ENCODE measurements at places on chromosomes 1 and 21. TPM values are rescaled to one million over a fixed set of nuclear protein-coding genes. Genes with fewer than 3 reads are reported as not detected.

The TDRD5 gene
- total RNA-seq: not detected

The PGLYRP3 gene
- total RNA-seq: not detected

The TSPAN1 gene
- 0.46 TPM for total RNA-seq

The SLC2A5 gene
- not detected for total RNA-seq

The S100A3 gene
- not detected for total RNA-seq

The OR2L2 gene
- 0.05 TPM for total RNA-seq

DNA sequence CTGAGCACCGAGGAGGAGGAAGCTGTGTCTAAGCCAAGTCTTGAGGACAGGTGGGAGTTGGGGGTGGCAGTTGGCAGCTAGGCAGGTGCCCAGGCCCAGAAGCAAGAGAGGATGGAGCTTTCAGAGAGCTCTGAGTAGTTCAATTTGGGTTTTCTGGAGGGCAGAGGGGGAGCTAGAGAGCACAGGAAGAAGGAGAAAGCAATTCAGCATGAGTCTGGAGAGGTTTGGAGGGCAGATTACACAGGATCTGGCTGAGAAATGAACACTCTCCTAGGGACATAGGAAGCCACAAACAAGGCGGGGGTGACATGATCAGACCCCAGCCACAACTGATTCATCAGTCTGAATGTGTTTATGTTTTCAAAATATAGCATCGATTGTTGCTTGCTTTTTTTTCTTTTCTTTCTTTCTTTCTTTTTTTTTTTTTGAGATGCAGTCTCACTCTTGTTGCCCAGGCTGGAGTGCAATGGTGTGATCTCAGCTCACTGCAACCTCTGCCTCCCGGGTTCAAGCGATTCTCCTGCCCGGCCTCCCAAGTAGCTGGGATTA, 23.8 kb downstream of the PTPRF start:
- DNase-seq: peak; percentile 40
- no peak overlapping the region for H3K4me3 ChIP-seq
- no peak overlapping the region for H3K27ac ChIP-seq
- no peaks in the 10 kb centered on the region for H3K36me3 ChIP-seq
- peaks cover 14% of the 10 kb centered on the region for H3K27me3 ChIP-seq

DNA sequence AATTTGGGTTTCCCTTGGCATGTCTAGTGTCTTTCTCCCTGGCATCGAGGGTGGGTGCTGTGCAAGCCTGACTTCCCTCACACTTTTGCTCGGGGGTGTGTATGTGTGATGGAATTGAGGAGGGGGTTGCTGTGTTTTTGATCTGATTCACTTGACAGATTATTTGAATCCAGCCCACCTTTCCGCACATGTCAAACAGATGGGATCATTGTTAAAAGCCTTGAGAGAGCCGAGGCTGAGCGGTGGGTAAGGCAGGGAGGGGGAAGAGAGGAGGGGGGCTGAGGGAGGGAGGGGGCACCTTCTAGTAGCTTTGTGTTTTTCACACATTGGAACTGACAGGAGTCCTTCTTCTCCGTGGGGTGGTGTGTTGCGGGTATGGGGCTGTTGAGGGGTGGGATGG, 90.0 kb downstream of the PAPPA2 start:
- peaks cover 10% of the 10 kb centered on the region for H3K27me3 ChIP-seq
- DNase-seq: no peak
- no peak overlapping the region for H3K4me3 ChIP-seq
- H3K36me3 ChIP-seq: no peaks in the 10 kb centered on the region

DNA sequence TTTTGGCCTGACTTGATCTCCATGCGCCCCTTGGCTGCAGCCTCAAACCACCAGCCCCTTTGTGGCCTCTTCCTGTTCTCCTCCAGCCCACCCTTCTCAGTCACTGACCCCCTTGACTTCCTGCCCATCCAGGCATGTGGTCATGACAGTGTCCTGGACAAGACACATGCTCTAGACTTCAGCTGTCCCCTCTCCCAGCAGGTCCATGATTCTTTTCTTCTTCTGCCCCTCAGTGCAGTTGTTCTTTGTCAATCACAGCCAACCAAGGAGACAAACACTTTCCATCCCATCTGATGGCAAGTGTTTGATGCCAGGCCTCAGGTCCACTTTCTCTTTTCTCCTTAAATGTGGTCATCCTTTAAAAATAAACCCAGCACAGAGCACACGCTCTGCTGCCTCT, 49.7 kb downstream of the SYT6 start:
- H3K27ac ChIP-seq: no peak overlapping the region
- no peak overlapping the region for H3K4me3 ChIP-seq
- H3K4me1 ChIP-seq: no peaks in the 10 kb centered on the region
- no peaks in the 10 kb centered on the region for H3K36me3 ChIP-seq

GRCh38 chr1:17523321-17524041, 16.0 kb upstream of the ARHGEF10L start:
- H3K27ac ChIP-seq: no peak overlapping the region
- no peak overlapping the region for H3K4me3 ChIP-seq
- no peaks in the 10 kb centered on the region for H3K36me3 ChIP-seq
- H3K4me1 ChIP-seq: no peaks in the 10 kb centered on the region

DNA sequence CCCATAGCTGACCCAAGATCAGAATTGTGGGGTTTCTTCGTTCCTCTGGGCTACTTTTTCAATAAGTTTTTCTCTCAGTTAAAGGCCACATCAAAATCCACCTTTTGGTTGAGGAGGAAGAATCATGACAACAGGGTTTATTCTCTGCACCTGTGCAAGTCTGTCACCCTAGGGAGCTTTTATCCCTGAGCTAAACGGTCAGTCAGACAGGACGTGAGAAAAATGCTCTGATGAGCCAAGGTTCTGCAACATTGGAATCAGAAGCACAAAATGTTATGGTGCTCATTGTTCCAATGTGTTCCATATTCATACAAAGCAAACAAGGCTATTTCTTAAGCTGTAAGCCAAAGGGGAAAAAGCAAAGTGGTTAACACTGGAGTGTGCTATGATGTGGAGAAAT, 7.4 kb upstream of the ERICH3 start:
- no peaks in the 10 kb centered on the region for H3K36me3 ChIP-seq
- DNase-seq: no peak
- H3K4me1 ChIP-seq: peaks cover 5% of the 10 kb centered on the region
- H3K27me3 ChIP-seq: peaks cover 12% of the 10 kb centered on the region
- H3K4me3 ChIP-seq: no peak overlapping the region

All from activated T-helper 2 cell treated with anti-CD3 and anti-CD28 coated beads, Interferon-gamma antibody, Interleukin-2, Interleukin-4, amounts not matched to agents 10 μg/mL and 5 μg/mL and 100 μg/mL, durations not matched to agents 14 hours and 24 hours and 36 hours (primary cell).